NB4 (cell line): ENCODE measurements at places on chromosomes 13 and 19.

DNA sequence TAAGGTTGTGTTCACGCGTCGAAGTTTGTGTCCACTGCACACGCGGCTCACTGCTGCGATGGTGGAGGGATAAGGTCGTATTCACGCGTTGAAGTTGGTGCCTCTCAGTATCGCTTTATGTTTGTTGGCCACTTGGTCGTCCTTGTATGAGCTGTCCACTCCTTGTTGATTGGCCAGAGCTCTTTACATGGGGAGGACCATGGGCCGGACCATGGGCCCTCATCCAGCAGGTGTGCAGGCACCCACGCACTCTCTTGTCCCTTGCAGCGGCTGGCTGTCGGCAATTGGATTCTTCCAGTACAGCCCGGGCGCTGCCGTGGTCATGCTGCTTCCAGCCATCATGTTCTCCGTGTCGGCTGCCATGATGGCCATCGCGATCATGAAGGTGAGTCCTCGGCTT, 17.6 kb downstream of the ADAT3 start:
- no peak for DNase-seq

- no peak for DNase-seq
Measured at GRCh38 chr19:50478901-50479715, 2.5 kb upstream of the GARIN5A start.

- peak; percentile 45 for DNase-seq
Measured at GRCh38 chr19:55467236-55468053, 2.9 kb upstream of the C19orf85 start.

DNA sequence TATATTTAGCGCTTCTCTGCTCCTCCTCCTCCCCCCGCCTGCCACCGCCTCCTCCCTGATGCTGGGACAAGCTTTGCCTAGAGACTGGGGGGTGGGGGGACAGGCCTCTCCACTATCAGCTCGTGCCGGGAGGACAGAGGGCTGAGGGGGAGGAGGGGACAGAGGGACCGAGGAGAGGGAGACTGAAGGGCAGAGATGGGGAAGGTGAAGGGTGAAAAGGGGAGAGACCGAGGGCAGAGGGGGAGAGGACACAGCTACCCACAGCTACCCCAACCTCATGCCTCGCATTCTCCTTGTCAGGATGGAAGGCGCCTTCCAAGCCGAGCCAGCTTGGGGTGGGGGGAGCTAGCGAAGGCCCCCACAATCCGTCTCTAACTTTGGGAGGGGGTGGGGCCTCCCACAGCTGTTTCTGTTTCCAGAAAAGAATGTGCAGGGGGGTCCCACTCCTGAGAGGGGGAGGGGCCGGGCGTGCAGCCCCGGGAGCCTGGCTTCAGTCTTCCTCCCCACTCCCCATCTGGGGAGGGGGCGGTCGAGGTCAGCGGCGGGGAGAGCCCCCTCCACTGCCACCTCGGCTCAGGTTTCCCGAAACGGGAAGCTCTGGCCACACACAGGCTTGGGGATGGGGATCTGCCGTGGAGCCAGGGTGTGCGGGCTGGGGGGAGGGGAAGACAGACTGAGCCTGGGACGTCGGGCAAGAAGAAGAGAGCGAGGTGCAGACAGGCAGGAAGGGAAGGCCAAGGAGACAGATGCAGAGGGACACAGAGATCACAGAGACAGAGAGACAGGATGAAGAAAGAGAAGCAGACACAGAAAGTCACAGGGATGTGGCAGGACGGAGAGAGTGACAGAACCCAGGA, 1.6 kb downstream of the DACT3 start:
- peak; percentile 70 for DNase-seq

GRCh38 chr19:2223959-2224358, 12.2 kb downstream of the PLEKHJ1 start:
- peak; percentile 33 for DNase-seq

DNA sequence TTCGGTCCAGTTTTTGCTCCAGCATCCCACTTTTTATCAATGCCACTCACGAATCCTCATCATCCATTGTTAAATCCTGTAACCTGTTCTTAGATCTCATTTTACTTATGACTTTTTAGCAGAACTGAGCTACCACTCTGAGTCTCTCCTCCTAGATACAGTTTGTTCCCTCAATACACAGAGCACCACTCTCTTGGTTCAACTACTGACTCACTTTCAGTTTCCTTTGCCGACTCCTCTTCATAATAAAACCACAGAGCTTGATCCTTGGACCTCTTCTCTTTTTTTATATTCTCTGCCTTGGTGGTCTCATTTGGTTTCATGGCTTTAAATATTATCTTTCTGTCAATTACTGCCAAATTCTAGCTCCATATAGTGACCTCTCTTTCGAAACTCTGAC, 150.3 kb downstream of the SLITRK5 start:
- DNase-seq: peak; percentile 15

- DNase-seq: no peak
Measured at GRCh38 chr19:18329035-18329376, 6.1 kb upstream of the LSM4 start.

- peak; percentile 46 for DNase-seq
Measured at GRCh38 chr19:13150931-13151604, 857 bp downstream of the IER2 start.

- DNase-seq: peak; percentile 29
Measured at GRCh38 chr19:560121-560520, 12.3 kb upstream of the BSG start.

DNA sequence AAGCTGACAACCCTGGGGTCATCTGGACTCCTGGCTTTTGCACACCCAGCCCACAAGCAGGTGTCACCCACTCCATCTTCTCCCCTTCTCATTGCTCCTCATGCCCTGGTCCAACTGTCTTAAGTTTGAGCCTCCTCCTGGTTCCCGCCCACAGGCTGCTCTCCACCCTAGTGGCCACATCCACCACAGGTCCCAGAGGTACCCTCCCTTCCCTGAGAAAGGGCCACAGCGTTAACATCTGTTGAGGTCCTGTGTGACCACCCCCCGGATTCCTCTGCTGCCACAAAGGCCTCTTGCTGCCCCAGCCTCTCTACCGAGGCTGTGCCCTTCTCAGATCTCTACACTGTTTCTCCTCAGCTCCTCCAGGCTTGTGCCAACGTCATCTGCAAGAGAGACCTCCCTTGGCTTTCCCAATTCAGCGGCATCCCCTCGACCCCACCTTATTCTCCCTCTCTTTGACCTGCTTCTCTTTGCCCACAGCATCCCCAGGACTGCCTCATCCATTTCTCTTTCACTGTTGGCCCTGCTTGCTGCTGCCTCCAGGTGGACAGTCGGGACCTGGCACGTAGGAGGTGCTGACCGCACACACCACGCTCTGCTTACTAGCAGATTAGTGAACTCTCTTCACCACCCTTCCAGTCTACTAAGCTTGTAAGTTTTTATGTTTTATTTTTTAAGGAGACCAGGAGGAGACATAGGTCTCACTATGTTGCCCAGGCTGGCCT, 33.3 kb downstream of the SUGP2 start:
- DNase-seq: peak; percentile 52

DNA sequence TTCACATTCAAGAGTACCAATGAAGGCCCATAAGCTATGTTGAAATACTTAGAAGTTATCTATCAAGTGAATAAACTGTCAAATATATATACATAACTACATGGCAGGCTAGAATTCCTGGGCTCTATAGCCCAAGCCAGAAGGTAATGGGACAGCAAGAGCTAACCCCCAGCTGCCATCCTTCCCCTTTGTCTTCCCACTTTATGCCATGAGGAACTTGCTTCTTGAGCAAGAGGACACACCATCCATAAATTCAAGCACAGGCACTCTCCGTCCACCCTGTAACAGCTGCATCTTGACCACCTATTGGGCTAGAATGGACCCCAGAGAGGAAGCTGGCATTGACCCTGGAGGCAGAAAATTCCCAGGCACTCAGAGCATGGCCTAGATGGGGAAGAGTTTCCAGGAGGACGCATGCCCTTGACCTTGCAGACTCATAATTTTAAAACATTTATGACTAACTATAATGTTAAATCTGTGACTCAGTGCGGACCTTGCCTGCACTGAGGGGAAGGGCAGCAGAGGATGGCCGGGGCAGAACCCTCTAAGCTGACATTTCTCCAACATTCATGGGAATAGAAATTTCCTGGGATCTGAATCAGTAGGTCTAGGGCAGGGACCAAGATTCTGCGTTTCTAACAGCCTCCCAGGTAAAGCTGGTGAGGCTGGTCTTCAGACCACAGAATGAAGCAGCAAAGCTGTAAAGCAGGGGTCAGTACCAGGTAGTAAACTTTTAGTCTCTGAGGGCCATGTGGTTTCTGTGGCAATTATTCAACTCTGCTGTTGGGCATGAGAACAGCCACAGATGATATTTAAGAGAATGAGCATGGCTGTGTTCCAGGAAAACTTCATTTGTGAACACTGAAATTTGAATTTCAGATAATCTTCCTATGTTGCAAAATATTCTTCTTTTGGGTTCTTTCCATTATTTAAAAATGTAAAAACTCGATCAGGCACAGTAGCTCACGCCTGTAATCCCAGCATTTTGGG, 71.4 kb upstream of the CLDN10 start:
- peak; percentile 43 for DNase-seq
